Hematopoietic multipotent progenitor cell (in vitro differentiated cells): ENCODE measurements at places on chromosomes 12 and 14. TPM values are rescaled to one million over a fixed set of nuclear protein-coding genes. Genes with fewer than 3 reads are reported as not detected.

EID3 gene
- total RNA-seq, result 7.5 TPM

OR6S1 gene
- total RNA-seq, result not detected

GSC gene
- not detected for total RNA-seq

ACRBP gene
- total RNA-seq, result 15.9 TPM

CLEC1B gene
- 0.27 TPM for total RNA-seq

CBLN3 gene
- 0.54 TPM for total RNA-seq

KIF5A gene
- total RNA-seq, result 1.3 TPM
